ENCODE measurements at places on chromosomes 6 and 20.

DNA sequence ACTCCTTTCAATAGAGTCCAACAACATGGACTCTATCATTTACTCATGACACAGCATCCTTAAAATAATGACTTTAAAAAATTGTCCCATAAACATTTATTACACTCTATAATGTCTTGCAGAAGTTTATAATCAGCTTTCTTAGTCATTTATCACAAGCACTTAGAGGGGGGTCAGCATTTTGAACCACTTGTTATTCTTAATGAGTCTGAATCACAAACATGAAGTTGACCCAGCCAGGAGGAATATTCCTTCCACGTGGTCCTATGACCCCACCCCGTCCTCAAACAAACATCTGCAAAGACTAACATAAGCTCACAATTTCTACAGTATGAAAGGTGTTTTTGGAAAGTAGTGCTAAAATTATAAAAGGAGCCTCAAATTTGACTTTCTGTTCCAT lies 91.1 kb downstream of the MTFR2 start:
- DNase-seq: no peak

DNA sequence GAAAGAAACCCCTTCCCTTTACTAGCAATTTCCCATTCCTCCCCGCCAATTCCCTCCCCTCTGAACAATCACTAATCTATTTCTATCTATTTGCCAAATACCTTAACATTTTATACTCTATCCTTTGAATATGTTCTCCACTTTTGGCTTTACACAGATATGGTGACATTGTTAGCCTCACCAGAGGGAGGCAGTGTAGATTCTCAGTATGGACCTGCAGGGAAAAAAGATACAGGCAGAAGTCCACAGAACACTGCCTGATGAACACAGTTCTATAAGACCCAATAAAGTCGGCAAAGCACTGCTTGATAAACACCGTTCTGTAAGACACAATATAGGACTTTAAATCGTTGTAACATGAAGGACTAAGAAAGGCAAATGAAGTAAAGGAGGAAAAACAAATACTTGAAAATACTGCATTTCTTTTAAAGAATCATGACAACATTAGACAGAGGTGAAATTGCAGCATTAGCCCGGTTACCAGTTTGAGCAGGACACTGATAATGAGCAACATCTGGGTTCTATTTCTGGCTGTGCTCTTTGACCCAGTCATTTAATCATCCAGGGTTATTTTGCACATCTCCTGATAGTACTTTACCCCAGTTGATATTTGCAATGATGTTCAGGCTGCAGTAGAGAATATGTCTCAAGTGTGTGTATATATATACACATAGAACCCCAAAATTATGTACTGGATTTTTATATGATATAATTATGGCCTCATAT lies 296.8 kb downstream of the UTRN start:
- peak; percentile 15 for DNase-seq

DNA sequence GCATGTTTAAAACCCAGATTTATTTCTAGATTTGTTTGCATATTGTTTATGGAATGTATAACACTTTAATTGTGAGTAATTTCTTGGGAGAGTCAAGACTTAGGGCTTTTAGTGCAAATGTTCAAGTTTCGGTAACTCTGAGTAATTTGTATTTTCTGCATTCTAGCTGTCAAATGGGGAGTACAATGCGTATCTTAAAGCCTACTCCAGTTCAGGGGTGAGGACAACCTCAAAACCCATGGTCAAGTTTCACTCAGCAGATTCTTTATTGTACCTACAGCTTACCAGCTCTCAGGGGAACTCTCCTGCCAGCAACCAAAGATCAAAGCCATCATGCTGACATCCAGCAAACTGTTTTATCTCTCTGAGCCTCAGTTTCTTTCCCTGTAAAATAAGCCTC lies 458.6 kb upstream of the JARID2 start:
- DNase-seq: no peak

DNA sequence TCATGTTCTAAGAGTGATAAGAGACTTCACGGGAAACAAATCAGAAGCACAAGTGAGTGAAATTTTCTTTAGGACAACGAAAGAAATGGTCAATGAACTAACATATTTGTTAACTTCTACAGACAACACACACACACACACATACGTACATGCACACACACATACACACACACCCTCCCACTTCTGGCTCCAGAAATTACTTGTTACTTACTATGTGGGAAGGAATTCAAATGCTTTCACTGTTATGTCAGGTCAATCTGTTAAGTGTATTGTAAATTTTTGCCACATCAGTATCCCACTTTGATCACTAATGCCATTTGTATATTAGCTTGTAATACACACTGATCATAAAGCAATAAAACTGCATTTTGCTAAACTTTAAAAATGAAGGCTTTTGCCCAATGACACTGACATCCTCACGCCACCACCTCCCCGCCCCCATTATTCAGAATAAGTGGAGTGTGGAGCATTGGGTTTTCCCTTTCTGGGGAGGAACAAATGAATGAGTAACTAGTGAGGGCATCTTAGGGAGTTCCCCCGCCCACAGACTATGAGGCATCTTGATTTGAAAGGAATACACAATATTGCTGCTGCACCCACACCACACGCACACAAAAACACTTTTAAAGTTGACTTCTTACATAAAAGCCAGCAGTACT lies 76.2 kb downstream of the ATXN1 start:
- peak; percentile 37 for DNase-seq

DNA sequence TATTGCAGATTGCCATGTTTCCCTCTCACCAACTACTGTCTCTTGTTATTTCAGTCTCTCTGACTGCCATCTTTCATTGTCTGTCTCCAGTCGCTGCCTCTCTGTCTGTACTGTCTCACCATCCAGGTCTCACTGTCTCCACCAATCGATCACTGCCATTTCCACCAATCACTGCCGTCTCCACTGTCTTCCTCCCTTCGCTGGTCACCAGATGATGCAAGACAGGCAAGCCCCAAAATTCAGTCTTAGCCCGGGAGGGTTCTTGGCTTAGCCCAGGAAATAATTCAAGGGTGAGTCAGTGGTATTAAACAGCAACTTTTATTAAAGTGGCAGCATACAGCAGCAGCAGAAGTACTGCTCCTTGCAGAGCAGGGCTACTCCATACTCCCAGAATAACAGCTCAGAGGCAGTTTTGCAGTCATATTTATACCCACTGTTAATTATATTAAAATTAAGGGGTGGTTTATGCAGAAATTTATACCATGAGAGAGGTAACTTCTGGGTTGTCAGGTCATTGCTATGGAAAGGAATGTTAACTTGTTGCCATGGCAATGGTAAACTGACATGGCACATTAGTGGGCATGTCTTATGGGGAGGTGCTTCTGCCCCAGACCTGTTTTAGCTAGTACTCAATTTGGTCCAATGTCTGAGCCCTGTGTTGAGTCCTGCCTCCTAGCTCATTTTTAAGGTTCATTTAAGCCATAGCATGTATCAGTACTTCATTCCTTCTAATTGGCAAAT lies 23.0 kb upstream of the ECHDC1 start:
- DNase-seq: no peak

- DNase-seq: no peak
Measured at GRCh38 chr6:6751619-6752023, 163.1 kb downstream of the LY86 start.

DNA sequence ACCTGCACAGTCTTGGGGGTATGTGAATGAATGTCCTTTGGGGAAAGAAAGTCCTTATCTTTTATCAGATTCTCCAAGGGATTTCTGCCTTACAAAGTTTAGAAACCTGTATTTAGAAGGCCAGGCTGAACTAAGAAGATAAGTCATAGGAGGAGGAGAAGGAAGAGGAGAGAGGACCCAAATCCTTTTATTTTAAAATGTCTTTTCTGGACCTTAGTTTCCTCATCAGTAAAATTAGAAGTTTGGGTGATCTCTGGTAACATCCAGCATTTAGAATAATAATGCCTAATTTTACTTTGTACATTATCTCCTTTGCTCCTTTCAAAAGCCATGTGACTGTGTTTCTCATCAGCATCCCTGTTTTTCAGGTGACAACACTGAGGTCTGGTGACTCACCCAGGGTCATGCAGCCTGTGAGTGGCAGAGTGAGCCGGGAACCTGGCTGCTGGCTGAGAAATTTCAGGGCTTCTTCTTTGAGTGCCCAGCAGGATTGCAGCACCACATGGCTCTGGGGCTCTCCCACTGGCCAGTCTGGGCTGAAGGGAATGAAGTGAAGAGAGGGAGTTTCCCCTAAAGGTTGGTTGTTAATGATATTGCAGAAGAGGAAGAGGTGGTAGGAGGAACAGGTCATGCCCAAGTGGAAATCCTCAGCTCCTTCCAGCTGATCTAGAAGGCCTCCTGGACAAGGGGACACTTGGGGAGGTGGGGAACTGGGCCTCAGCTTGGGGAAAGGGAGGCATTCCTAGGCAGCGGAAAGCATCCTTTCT lies 34.0 kb downstream of the VEGFA start:
- no peak for DNase-seq

GRCh38 chr6:143607168-143607567 lies 70.6 kb upstream of the PHACTR2 start:
- no peak for DNase-seq

GRCh38 chr6:4895971-4896370 lies 107.9 kb downstream of the RPP40 start:
- DNase-seq: no peak

DNA sequence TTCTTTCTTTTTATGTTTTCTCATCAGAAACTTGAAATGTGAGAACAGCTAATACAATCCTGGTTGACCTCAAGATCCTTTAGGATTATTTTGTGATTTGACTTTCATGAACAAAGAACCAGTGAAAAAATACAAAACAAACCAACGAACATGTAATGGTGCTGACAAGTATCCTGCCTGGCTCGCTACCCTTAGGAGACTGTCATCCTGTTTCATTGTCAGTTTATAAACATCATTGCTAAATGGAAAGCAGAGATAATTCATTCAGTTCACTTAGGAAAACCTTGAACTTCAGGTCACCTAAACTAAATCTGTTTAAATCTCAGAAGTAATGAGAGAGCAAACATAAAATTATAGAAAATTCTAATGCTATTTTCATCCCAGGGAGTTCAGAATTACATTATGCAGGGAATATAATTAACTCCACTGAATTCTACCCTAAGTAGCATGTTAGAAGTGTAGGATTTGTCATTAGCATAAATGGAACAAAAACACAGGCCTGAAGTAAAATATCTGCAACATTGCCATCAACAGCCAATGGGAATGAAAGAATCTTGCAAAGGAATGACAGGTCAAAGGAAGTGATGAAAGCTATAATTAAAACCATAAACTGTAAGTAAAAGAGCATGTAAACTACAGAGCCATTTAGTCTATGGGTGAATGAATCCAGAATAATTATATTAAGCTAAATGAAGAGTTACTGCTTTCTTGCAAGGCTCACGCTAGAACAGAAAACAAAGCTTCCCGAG lies 401.2 kb upstream of the MANEA start:
- no peak for DNase-seq

DNA sequence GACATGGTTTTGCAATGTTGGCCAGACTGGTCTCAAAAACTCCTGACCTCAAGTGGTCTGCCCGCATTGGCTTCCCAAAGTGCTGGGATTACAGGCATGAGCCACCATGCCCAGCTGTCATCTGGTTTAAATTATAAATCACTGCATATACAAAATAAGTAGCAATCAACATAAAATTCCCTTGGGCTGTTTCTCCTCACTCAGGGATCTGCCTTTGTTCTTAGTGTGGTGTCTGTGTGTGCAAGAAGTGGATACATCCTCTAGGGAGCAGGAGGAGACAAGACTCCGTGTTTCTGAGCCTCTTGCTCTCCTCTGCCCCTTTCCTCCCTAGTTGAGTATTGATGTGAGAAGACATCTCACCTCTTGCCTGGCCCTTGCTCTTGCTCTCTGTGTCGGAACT lies 65.2 kb upstream of the ADGRF4 start:
- no peak for DNase-seq

DNA sequence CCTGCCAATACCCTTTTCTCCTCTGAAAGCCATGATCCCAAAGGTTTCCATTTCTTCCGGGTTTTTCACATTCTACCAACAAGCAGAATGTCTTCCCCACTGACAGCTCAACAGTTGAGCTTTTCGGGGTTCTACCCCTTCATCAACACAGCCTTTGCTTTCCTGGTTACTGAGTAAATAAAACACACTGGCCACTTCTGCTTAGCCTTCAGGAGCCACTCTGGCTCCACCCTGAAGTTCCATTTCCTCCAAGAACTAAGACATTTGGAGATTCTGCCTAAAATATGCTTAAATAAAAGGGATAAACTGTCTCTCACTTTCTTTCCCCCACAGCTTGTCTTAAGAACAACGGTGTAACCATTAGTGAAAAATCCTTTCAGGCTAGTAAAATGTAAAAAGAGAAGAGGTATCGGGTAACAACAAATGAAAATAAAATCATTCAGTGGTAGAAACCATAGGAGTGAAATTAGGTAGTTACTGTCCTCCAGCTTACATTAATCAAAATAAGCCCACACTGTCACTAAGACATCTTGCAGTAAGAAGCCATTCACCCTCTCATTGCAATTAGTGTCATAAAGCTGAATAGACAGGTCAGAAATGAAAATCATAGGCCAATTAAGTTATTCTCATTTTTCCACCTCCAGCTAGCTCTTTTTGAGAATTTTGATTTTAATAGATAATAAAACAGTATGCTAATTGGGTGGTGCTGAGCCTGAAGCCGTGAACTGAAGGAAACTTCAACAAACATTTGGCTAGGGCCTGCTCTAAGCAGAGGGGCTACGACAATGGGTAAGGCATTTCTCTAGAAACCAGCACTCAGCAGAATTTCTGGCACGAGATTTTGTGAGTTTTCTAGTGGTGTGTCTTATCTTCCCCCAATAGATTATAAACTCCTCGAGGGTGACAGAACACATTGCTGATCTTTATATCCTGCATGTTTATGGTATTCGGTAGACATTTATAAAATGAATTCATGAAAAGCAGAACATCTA lies 194.2 kb downstream of the KHDC1L start:
- no peak for DNase-seq

- DNase-seq: no peak
Measured at GRCh38 chr20:3798373-3798768, 2.3 kb downstream of the CDC25B start.

DNA sequence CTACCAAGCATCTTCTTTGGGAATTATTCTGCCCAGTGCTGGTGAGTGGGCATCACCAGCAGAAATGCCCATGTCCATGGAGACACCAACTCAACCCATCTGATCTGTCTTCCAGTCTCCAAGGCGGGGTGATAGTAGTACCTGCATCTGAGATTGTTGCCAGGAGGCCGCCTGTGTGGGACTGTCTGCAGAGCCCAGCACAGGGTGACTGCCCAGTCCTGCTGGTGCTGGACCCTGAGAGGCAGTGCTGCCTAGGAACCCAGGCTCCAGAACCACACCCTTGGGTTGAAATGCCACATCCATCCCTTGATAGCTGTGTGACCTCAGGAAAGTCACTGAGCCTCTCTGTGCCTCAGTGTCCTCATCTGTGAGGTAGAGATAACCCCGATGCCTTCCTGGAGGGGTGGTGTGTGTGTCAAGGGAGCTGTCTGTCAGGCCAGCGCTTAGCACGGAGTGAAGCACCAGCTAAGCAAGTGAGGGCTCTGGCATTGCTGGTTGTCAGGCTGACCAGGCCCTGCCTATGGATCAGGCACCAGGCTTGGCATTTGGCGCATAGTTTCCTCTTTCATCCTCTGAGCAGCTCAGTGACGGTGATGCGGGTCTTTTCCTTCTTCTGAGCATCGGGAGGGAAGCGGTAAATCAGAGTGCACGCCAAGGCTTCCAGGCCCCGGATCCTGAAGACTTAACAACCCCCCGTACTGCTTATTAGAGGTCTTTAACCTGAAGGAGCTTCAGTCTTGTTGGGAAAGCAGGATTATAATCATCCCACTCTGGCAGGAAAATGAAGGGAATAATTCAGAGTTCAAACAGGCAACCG lies 268.2 kb downstream of the CDH4 start:
- DNase-seq: no peak

GRCh38 chr6:31822036-31822821 lies 5.3 kb upstream of the HSPA1B start:
- DNase-seq: no peak

- no peak for DNase-seq
Measured at GRCh38 chr20:16785226-16785625, 37.1 kb downstream of the OTOR start.

All from memory B cell (primary cell).